DMS79 (cell line): ENCODE measurements at places on chromosomes 1 and 21.

DNA sequence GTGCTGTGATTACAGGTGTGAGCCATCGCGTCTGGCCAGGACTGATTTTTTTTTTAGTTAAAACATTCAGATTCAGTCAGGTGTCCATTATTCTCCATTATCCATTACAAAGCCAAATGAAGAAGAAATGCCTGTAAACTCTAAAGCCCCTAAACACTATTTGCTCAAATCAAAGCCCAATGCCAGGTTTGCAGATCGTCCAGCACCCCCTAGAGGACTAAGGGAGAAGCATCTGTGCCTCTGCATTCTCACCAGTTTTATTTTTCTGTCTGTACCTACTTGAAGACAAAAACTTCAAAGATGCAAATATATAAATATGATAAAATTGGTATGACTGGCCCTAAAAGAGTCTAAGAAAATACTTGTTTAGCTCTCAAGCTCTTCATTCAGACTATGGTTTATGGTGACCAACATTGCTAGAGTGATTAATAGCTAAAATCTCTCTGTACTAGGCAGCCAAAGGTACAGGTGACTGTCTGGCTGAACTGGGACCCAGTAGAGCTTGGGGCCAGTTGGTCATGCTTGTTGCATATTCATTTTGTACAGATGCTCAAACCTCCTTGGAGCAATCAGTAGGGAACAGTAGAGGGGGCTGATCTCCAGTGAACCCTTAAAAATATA, 138.4 kb downstream of the SYT2 start:
- no peak for DNase-seq

GRCh38 chr1:36425791-36426190, 24.5 kb downstream of the OSCP1 start:
- DNase-seq: no peak

DNA sequence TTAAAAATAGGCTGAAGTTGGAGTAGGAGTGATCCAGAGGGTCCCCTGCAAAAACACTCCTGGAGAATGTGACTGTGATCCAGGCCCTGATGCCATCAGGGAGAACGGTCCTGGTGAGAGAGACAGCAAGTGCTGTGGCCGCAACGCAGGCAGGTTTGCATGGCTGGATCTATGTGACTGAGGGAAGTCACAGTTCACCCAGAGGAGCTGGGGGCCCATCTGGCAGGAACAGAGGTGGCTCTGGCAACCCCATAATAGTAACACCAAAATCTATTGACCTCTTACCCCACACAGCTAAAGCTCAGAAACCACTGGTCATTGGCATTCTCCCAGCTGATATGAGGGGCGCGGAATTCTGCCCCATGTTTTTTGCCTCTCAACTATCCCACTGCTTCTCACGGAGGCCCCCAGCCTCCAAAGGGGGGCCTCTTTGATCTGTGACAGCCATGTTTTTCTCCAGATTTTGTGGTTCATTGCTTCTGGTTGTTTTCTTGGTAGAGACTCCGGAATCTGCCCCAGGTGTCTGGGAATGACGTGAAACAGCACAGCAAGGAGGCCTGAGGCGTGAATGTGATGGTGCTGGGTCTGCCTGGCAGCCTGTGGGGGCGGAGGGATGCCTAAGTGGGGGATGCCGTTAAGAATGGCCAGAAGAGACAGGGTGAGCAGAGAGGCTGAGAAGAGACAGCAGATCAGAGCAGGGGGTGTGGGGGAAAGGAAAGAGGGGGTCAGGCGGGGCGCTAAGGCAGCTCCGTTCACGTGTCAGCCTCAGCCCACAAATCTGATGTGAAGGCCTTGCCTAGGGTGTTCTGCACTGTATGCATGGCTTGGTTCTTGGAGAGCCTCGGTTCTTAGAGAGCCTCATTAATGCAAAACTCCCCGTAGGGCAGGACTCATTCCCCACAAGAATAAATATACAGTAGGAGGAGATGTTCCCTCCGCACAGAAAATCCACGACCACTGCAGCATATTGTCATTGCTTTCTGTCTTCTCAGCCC, 23.5 kb downstream of the CASP9 start:
- DNase-seq: no peak

GRCh38 chr1:1211541-1212441, 2.2 kb downstream of the TNFRSF4 start:
- DNase-seq: no peak

GRCh38 chr1:155951753-155952504, 10.5 kb downstream of the RXFP4 start:
- no peak for DNase-seq

- DNase-seq: no peak
Observed at GRCh38 chr1:63112155-63112900, 210.0 kb upstream of the FOXD3 start.
